ENCODE measurements at places on chromosomes 11 and 22. TPM values are rescaled to one million over a fixed set of nuclear protein-coding genes. Genes with fewer than 3 reads are reported as not detected.

FOSL1 gene
- total RNA-seq, result 18.0 TPM

RBM4 gene
- total RNA-seq, result 118 TPM

UBQLN3 gene
- total RNA-seq, result not detected

DNA sequence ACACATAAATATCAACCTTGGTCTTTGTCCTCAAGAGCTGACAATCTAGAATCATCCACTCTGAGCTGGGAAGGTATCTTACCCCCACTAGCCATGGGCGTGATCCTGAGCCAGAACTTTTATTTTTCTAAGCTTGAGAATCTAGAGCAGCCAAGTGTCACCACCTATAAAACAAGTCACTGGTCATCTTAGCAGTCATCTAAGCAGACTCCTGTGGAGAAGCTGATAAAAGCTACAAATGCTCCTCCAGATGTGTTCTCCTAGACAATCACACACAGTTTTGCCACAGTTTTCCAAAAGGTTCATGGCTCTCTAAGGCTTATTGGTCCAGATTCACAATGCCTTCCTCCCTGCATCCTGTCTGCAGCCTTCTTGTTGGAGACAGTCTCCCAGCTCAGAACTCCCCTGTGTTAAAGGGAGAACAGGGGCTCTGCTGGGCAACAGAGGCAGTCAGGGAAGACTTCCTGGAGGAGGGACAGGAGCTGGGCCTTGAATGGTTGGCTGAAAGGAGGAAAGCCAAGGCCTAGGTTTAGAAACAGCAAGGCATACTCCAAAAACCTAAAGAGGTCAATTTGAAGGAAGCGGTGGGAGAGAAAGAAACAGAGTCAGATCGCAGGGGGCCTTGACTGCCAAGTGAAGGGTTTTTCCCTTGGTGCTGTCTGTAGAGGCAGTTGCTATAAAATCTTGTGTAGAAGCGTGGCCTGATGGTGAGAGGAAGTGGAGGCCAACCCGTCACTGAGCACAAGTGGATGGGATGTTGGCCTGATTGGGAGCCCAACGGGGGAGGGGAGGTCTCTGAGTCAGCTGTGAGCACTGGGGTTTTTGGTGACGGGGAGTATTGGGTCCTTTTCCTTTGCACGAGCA, 42.0 kb downstream of the ALX4 start:
- no peak for DNase-seq

- DNase-seq, result no peak
Observed at GRCh38 chr11:21646351-21646750, 546.5 kb upstream of the ANO5 start.

SLC25A45 gene
- 1.7 TPM for total RNA-seq

OR9Q1 gene
- total RNA-seq, result not detected

UPK3A gene
- not detected for total RNA-seq

OR5A1 gene
- not detected for total RNA-seq

GRCh38 chr11:128790196-128790595, 76.9 kb downstream of the KCNJ1 start:
- peak; percentile 23 for DNase-seq

C11orf87 gene
- total RNA-seq, result not detected

- DNase-seq, result no peak
Observed at GRCh38 chr11:124717786-124718651, 21.7 kb upstream of the NRGN start.

LARGE2 gene
- total RNA-seq, result not detected

GRCh38 chr22:39638958-39639357, 68.4 kb downstream of the CACNA1I start:
- DNase-seq, result no peak

TRPM5 gene
- total RNA-seq, result not detected

DNA sequence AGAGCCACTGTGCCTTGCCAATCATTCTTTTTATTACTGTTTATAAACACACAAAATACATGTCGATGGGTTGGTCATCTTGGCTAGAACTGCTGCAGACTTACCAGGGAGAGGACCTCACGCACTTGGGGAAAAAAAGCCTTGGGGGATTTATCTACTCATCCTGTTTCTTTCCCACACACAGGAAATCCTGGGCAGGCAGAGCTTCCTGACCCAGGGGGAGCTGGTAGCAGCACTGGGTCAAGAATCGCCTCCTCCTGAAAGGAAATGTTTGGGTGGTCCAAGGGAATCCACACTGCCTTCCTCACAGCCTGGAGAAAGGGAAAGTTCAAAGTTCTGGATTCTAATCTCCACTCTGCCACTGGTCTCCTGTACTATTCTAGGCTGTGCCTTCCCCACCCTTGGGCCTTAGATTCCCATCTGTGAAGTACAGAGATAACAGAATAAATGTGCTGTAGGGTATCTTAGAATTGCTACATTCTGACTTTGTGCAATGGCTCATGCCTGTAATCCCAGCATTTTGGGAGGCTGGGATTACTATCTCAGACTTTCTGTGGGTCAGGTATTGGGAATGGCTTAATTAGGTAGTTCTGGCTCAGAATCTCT, 31.2 kb upstream of the SMTN start:
- DNase-seq, result peak; percentile 55

DNA sequence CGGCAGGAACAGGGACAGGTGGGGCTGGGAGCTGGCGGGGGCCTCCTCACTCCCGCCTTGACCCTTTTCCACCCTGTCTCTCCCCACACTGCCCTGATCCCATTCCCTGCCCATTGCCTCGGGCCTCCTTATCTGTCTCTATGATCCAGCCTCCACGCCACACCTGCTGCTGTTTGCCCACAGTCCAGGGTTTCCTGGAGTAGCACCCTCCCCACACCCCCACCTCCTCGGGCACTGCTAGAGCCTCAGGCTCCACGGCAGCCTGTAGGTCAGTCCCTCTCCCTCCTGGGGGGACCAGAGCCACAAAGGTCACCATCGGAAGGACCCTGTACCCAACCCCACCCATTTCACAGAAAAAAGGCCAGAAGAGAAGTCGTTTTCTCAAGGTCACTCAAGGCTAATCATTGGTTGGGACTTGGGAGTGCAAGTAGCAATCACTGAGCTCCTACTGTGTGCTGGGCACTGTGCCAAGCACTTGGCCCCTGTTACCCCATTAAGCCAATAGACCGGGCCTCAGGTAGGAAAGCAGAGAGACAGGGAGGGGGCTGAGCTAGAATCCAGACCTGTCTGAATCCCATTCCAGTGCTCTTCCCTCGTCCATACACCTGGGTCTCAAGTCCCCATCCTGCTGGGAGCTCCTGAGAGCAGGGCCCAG, 71.8 kb downstream of the PDE2A start:
- no peak for DNase-seq

GRCh38 chr11:6627762-6628241, 8.6 kb upstream of the TPP1 start:
- DNase-seq, result no peak

GRCh38 chr11:119992171-119993051, 145.5 kb downstream of the TRIM29 start:
- no peak for DNase-seq

DNA sequence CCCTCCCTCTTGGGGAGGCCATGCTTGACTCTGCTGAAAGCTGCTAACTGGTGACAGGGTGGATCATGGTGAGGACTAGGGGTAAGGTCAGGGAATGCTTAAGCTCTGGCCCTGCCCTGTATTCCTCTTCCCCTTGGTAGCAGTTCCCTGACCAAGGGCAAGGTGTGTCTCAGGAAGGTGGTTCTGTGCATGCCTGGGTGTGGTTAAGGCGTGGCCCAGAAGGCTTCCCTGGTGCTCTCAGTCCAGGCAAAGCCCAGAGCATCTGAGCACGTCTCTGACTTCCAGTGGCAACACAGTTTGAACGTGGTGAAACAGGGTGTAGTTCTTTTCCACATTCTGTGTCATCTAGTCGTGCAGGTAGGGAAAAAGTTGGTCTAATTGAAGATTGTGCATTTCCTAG, 53.1 kb upstream of the HORMAD2 start:
- no peak for DNase-seq

AQP11 gene
- total RNA-seq, result 1.6 TPM

- no peak for DNase-seq
Observed at GRCh38 chr11:61115498-61116224, 13.4 kb downstream of the CD5 start.

GRCh38 chr11:2673250-2673610, 26.6 kb downstream of the KCNQ1OT1 start:
- DNase-seq, result no peak

GRCh38 chr11:113552271-113552670, 77.1 kb upstream of the DRD2 start:
- no peak for DNase-seq

DNA sequence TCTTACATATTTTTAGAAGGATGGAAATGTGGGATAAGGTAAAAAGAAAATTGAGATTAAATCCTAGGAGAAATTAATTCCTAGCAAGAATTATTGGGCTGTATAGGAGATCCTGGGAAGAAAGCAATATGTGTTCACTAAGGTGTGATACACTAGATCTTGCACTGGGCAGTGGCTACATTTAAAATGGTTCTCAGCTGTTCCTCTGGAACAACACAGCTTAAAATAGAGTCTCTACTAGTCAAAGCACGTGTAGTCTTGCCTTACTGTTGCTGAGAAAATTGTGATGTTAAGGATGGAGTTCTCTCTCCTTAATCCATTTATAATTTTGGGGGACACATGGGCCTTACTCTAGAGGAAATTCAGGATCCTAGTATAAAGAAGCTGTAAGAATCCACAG, 54.9 kb downstream of the EXT2 start:
- no peak for DNase-seq

GRCh38 chr11:123314972-123315371, 115.1 kb upstream of the GRAMD1B start:
- no peak for DNase-seq

WBP2NL gene
- 0.32 TPM for total RNA-seq

DNA sequence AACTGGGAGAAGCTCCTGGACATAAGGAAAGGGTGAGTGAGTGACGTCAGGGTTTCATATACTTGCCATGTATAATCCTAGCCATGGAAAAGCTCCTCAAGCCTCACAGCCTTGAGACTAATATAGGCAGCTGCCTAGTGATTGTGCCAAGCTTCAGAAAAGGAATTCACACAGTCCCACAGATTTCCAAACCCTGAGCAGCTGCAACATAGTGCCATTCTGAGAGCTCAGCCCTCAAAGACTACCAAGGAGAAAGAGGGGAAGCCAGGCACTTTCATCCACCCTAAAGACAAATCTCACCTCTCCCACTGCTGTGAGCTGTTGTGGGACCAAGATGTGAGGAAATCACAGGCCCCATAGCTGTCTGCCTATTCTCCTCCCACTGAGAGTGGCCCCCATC, 707.9 kb upstream of the ANO5 start:
- no peak for DNase-seq

- DNase-seq, result no peak
Observed at GRCh38 chr11:81484196-81484595, 1249.5 kb downstream of the FAM181B start.

DNA sequence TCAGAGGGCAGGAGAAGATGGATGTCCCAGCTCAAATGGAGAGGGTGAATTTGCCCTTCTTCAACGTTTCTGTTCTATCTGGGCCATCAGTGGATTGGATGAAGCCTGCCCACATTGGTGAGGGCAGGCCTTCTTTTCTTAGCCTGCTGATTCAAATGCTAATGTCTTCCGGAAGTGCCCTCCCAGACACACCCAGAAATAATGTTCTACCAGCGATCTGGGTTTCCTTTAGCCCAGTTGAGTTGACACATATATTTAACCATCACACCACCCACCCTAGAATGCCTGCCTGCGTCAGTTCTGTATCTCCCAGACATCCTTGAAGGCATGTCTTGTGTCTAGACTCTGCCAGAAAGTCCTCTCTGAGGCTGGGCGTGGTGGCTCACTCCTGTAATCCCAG, 34.7 kb downstream of the CACNG2 start:
- DNase-seq, result no peak

GRCh38 chr11:61091373-61092279, 10.7 kb upstream of the CD5 start:
- DNase-seq, result peak; percentile 10

LRRC4C gene
- 0.32 TPM for total RNA-seq

- no peak for DNase-seq
Observed at GRCh38 chr11:841981-842369, 354 bp downstream of the POLR2L start.

DNA sequence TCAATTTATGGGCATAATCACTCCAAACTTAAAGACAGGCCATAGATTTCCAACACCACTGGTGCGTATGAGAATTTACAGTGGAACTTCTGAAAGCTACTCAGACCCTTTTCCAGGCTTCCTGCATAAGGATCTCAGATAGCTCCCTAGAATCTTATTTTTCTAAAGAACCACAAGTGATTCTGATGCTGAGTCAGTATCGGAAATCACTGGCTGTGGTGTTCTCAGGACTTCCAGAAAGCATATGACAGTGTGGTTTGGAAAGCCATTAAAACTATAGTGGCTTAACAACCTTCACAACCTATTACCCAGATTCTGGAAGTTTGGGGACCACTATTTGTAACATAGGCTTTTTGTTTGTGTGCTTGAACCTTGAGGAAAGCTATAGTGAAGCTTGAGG, 756.0 kb downstream of the DLG2 start:
- no peak for DNase-seq

MS4A12 gene
- not detected for total RNA-seq

GRCh38 chr11:60756307-60757032, at the start of gene MS4A15:
MS4A15 (plus strand) TSS chr11:60756867; CDS start chr11:60763734, 6,867 bp downstream.
- DNase-seq, result peak; percentile 20

DNA sequence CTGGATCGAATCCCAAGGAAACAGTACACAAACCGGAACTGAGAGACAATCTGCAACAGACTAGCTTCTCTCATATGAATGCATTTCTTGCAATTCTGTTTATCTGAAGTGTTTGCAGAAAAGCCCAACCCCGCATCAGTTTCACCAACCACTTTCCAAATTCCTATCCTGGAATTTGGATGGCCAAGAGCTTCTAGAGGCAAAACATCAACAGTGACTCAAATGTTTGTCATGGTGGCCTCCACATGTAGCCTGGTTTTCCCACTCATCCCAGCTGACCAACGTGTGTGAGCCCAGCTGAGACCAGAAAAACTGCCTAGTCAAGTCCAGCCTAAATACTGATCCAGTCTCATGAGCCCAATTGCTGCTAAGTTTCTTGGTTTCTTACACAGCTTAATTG, 8.3 kb upstream of the MIEF1 start:
- peak; percentile 75 for DNase-seq

DNA sequence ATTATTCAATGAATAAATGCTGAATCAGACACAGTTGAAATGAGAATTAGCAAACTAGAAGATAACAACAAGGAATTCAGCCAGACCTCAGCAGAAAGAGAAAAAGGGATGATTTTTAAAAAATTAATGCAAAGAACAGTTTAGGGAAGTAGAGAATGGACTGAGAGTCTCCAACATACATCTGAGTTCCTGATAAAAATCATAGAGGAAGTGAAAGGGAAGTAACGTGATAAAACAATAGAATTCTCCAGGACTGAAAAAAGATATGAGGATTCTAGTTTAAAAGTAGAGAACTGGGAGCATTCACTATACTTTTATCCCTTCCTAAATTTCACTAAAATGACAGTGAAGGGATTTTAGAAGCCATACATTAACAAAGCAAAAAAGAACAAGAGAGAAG, 592.0 kb downstream of the SOX6 start:
- no peak for DNase-seq

GRCh38 chr22:23752750-23753149, 1.5 kb downstream of the VPREB3 start:
- no peak for DNase-seq

GRCh38 chr11:12397931-12398334, 20.6 kb downstream of the PARVA start:
- DNase-seq, result peak; percentile 97

TIMP3 gene
- 924 TPM for total RNA-seq

GRCh38 chr22:49971232-49972162, 10.9 kb downstream of the PIM3 start:
- DNase-seq, result peak; percentile 62

Measured in fibroblast of villous mesenchyme (primary cell).